ENCODE measurements at places on chromosomes 2 and 18.
A peak's percentile ranks its signal among the peaks of the same experiment; 100 is the strongest.

GRCh38 chr2:215680605-215681598, 245.0 kb upstream of the FN1 start:
- DNase-seq: peak; percentile 14

DNA sequence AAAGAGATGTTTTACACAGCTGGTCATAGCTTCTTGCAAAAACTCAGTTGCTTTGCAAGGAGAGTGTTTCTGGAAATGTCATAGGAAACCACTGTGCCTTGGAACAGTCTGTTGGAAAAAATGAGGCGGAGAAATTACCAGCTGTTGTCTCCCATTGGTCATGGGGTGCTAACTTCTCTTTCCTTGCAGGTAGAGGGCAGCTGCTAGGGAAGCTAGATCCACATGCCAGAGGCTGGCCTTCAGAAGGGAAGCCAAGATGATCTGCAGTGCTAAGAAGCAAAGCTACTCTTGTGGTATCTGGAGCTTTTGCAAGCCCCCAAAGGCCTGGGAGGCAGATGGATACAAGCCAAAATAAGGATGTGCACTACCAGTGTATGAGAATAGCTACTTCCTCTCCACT, 34.8 kb upstream of the LAMA1 start:
- DNase-seq: no peak

- DNase-seq: no peak
Measured at GRCh38 chr18:41886126-41886807, 68.8 kb upstream of the PIK3C3 start.

GRCh38 chr2:228017784-228018183, 146.4 kb downstream of the DAW1 start:
- no peak for DNase-seq

- no peak for DNase-seq
Measured at GRCh38 chr18:72360634-72361033, 183.5 kb downstream of the CBLN2 start.

DNA sequence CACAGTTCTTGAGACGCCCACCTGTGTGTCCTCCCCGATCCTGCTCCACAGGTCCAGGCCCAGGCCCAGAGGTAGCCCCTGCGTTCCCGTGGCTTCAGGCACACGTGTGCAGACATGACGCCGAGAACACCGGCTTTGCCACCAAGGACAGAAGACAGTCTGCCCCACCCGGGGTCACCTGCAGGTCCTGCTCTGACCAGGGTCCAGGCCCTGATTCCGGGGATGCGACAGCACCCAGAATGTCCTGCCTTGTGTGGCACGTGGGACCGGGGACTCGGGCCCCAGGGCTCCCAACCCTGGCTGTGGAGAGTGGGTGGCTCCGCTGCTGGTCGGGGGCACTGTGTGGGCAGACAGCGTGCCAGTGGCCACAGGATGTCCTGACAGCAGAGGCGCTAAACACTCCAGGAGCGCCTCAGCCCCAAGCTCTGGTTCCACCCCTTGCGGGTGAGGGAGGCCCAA, 36.9 kb downstream of the ADI1 start:
- DNase-seq: no peak

DNA sequence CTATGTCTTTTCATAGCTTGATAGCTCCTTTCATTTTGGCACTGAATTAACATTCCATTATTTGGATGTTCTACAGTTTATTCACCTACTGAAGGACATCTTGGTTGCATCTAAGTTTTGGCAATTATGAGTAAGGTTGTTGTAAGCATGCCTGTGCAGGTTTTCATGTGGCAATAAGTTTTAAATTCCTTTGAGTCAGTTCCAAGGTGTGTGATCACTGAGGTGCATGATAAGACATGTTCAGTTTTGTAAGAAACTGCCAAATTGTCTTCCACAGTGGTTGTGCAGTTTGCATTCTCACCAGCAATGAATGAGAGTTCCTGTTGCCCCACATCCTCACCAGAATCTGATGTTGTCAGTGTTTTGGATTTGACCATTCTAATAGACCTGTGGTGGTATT, 24.2 kb downstream of the XDH start:
- no peak for DNase-seq

GRCh38 chr2:222404151-222404905, 20.0 kb upstream of the SGPP2 start:
- no peak for DNase-seq

- no peak for DNase-seq
Measured at GRCh38 chr2:68420254-68420910, 46.7 kb downstream of the FBXO48 start.

DNA sequence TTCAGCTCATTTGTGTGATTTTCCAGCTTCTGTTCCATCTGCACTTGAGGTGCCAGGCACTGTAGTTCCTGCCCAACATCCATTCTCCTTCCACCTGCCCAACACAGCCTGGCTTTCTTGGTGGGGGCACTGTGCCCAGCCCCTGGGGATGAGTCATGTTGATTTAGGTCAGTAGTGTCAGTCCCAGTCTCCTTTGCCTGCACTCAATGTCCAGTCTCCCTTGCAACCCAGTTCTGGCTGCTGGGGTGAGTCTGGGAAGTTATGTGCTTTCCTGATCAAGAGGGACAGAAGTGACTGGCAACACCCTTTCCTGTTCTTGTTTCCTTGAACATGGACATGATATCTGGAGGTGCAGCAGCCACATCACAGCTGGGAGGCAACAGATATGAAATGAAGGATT, 1.5 kb upstream of the ASB18 start:
- no peak for DNase-seq

DNA sequence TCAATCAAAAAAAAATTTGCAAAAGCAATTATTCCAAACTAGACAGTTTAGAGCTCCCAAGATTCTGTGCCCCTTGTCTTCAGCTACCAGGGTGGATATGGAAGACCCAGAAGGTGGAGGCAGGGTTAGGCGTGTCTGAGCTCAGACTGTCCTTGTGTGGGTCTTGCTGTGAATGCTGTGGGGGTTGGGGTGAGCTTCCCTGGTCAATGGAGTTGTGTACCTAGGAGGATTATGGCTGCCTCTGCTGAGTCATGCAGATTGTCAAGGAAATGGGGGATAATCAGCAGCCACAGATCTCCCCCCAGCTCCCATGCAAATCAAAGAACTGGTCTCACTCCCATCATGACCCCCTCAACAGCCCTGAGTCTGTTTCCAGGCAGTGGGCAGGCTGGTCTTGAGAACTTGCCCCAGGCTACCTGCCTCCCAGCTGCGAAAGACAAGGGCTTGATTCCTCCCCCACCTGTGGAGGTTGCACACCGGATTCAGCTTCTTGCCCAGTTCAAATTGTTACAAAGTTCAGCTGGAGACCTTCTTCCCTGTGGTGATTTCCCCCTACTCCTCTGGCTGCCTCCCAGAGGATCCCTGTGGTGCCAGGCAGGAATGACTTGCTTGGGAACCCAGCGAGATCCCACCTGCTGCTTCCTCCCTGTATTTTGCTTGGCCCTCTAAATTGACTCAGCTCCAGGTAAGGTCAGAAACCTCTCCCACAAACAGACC, 77.0 kb downstream of the RAD51AP2 start:
- DNase-seq: no peak

GRCh38 chr2:54597153-54597848, 126.2 kb upstream of the EML6 start:
- peak; percentile 32 for DNase-seq

DNA sequence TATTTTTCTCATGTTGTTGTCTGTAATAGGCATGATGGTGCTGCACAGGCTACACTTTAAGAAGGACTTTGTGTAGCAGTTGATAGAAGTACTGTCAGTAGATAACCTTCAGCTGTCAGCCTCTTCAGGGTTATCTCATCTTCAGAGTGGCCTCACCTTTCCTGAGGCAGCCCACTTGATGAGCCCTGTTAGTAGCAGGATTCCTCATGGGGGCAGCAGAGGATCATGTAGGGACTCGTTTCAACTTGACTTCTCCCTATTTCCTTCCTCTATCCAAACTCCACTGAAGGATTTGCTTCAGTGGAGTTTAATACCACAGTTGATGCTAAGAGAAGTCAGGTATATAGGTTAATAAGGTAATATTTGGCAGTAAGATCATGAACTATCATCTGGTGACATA, 530.3 kb upstream of the FSIP2 start:
- DNase-seq: no peak

- no peak for DNase-seq
Measured at GRCh38 chr18:59265974-59266369, 7.3 kb downstream of the RAX start.

DNA sequence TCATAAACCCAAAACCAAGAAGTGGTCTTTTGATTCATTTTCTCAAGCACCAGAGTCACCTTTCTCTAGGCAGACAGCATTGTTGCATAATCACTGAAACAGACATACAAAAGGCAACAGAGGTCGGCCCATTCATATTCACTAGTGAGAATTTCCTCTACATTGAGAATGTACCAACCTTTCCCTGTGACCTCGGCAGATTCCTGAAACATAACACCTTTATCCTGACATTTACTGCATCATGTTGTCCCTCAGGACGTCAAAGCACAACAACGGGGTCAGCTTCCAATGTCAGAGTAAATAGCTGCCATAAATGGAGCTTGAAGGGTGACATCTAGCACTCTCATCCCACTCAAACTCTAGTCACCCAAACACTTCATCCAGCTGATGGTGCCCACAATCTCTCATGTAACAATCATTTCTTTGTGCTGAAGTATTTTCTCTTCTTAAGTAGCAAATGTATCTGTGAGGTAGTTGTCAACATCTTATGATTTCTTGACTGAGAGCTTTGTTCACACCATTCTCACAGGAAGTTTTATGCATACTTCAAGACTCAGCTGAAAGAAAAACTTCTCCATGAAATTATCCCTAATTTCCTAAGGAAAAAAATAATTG, 802.6 kb upstream of the CHAC2 start:
- no peak for DNase-seq

Data from stimulated activated CD4-positive, alpha-beta T cell treated with anti-CD3 and anti-CD28 coated beads, Interleukin-4, amount 100 ng/mL, for 24 hours (primary cell).